ENCODE measurements at places on chromosomes 1 and 21.
A peak's percentile ranks its signal among the peaks of the same experiment; 100 is the strongest.

- DNase-seq = no peak
Observed at GRCh38 chr1:154330669-154331068, 5.3 kb downstream of the ATP8B2 start.

DNA sequence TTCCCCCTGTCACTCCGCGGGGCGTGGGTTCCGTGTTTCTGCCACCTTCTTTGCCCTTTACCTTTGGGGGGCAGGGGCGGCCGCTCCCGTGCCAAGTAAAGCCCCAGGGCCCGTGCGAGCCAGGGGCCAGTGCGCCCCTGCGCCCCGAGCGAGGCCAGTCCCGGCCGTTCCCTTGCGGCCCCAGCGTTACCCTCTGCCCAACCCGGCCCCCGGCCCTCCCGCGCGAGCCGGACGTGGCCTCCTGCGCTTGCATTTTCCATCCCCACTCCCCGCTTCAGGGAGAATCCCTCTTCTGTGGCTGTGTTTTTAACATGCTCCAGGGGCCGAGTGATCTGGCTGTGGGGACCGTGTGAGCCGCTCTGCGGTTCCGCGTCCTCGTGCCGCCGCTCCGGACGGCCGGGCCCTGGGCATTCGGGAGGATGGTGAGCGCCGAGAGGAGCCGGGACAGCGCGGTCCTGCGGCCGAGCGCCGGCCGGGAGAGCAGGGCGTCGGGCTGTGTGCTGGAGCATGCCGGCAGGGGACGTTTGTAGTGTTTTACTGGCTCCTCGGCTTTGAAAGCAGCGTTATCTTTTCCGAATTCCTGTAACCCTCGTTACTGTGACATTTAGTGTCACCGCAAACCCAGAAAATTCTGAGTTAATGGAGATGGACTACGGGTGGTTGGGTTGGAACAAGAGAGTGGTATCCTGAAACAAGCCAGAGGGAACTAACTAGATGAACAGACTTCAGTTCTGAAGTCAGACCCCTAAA, 1.0 kb downstream of the GALNT2 start:
- no peak for DNase-seq

DNA sequence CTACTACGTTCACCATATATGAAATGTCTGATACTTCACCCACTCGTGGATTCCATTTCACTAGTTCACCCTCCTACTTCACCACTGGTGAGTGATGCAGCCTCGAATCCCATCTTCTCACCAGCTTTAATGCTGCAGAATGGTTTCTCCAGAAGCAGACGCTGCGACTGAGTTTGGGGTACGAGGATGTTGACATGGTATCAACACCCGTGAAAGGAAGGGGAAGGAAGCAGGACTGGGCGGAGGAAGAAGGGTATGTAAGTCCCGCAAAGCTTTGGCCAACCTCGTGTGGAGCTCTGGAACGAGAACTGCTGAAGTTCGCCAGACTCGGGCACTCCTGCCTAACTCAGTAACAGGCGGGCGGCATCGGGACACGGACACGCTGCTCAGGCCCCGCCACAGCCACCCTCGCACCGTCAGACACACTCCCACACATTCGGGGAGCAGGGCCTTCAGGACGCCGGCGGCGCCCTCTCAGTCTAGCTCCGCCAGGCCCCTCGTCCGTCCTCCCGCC, 833 bp upstream of the DIP2A start:
- DNase-seq = peak; percentile 7

GRCh38 chr1:66418021-66418420, 115.9 kb upstream of the SGIP1 start:
- DNase-seq = no peak

DNA sequence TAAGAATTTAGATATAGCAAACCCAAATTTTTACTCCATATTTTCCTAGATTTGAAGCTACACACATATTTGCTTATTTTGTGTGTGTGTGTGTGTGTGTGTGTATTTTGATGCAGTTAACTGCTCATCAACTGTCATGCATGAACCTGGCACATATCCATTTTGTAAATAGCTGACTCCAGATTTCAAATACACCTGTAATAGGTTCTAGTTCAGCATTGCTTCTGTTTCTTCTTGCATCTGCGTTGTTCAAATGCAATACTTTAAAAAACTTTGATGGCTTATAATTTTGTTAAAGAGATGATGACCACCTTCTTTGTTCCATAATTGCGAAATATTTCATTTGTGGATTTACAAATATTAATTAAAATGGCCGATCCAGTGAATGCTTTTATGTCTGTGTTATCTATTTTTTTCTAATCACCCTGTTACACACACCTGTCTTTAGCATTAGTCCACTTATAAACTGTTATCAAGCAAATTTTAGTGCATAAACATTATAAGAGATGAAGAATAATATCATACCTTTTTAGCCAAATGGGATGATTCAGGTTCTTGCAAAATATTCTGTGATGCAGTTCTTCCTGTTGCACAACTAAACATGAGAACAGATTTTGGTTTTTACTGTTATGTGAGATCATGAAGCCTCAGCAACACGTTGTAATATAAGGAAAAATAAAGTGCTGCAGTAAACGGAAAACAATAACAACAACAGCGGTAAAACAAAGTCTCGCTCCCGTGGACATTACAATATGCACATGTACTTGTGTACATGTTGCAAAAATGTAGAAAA, 12.7 kb upstream of the S100A11 start:
- DNase-seq = no peak

All from NCI-H2029 (cell line).